Vein endothelial cell (primary cell): ENCODE measurements at places on chromosomes 1 and 21. TPM values are rescaled to one million over a fixed set of nuclear protein-coding genes. Genes with fewer than 3 reads are reported as not detected.

IL19 gene
- total RNA-seq = not detected in 2 replicates

ERRFI1 gene
- total RNA-seq = 20.6 and 28.1 TPM in 2 replicates

GBP7 gene
- total RNA-seq = not detected in 2 replicates

MECR gene
- total RNA-seq = 20.7 and 27.4 TPM in 2 replicates

LRRC53 gene
- not detected in 2 replicates for total RNA-seq

ERI3 gene
- 39.4 and 54.2 TPM in 2 replicates for total RNA-seq

FCRL4 gene
- under 0.01 TPM in 1 of 2 replicates, not detected in the other for total RNA-seq
